ENCODE measurements at places on chromosomes 16 and 17. TPM values are rescaled to one million over a fixed set of nuclear protein-coding genes. Genes with fewer than 3 reads are reported as not detected.

Gene IRX5
- total RNA-seq = not detected

Gene RANBP10
- total RNA-seq = 20.2 TPM

Gene GRIN2A
- not detected for total RNA-seq

Gene KRTAP4-3
- total RNA-seq = not detected

Gene C17orf50
- total RNA-seq = not detected

Gene DNAAF1
- not detected for total RNA-seq

Gene XAF1
- total RNA-seq = 69.6 TPM

Gene FBXO47
- total RNA-seq = not detected

Gene BICDL2
- total RNA-seq = 0.48 TPM

Gene SYNGR3
- total RNA-seq = not detected

Gene TBC1D3C
- not detected for total RNA-seq

Gene AGRP
- not detected for total RNA-seq

Gene SRCAP
- total RNA-seq = 21.2 TPM

Gene ZKSCAN2
- total RNA-seq = 2.2 TPM

Gene TRPV2
- total RNA-seq = 5.0 TPM

Gene GNG13
- total RNA-seq = not detected

Gene MYH11
- 3.2 TPM for total RNA-seq

Gene ALOX15B
- 2.2 TPM for total RNA-seq

Gene TMC8
- 7.2 TPM for total RNA-seq

Gene CCL16
- 48.9 TPM for total RNA-seq

Gene CHST6
- not detected for total RNA-seq

Gene DLX4
- total RNA-seq = not detected

Gene CASKIN1
- not detected for total RNA-seq

Gene ZG16
- 1.1 TPM for total RNA-seq
